ENCODE measurements at places on chromosomes 2 and 18.

DNA sequence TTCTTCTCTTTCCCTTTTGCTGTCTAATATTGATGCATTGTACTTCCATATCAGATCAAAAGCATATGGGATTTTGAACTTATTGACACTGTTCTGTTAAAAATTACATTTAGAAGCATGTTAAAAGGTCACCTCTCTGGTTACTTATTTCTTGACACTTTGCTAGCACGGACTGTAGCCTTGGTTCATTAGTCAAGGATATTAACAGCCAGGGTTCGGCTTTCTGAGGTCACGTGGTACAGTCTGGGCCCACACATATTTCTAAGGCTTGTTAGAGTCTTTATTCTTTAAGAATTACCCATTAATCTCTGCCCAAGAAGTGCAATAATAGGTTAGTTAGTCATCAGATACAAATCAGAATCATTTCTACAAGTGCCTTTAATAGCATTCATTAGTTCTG, 1035.8 kb upstream of the FANCL start:
- DNase-seq, result no peak

DNA sequence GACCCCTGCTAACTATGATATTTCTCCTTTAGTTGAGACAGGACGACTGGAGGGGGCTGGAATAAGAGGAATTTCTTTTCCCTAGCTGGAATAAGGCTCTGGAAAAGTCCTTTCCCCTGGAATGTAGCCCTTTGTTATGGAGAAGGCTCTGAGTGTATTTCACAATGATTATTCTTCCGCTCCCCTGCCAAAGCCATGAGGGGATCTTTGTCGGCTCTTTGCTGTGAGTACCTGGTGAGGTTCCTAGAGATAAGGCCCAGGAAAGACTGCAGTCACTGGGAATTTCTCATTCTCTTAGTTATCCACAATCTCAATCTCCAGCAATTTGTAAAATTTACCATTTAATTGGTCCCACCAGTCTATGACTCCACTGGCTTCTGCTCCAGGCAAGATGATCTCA, 340.2 kb upstream of the HNRNPA3 start:
- DNase-seq, result no peak

DNA sequence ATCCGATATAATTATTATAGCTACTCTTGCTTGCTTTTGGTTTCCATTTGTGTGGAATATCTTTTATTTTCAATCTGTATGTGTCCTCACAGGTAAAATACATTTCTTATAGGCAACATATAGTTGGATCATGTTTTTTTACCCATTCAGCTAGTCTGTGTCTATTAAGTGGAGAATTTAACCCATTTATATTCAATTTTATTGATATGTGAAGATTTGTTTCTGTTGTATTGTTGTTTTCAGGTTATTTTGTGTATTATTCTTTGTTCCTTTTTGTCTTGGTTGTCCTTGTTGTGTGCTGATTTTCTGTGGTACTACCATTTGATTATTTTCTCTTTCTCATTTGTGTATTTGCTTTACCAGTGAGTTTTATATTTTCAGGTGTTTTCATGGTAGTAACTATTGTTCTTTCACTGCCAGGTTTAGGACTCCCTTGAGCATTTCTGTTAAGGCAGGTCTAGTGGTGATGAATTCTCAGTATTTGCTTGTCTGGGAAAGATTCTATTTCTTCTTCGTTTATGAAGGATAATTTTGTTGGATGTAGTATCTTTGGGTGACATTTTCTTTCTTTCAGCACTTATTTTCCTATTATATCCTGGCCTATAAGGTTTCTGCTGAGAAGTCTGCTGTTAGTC, 95.4 kb downstream of the ANKRD12 start:
- DNase-seq, result no peak

DNA sequence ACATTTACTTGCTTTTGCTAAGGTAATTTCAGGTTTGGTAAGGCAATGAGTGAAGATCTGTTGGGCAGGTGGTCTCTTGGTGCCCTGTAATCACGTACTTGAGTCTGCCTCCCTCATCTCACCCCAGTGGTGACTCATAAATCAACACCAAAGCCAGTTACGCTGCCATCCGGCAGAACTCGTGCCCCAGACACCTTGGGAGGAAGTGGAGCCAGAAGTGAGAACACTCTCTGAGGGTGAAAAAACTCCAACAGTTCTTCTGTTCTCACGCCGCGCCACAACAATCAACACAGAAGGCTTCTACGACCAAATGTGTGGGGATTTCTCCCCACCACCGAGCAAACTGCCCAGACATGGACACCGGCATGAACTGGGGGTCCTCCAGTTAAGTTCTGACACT, 206.2 kb downstream of the ARL4C start:
- no peak for DNase-seq

DNA sequence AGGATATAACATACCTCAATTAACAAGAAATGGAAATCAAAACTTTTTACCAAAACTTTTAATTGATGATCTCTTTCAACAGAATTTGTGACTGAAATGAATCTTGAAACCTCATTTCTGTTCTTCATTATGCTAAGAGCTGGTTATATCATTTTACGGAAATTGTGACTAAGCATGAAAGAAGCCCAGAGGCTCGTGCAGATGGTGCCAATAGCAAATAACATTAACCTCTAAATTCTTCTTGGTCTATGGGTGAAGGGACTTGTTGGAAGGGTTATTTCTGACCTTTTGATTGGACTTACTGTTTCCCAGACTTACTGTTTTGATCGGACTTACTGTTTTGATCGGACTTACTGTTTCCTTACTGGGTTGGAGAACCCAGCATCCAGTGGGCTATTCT, 435.6 kb downstream of the TDRD15 start:
- DNase-seq, result no peak

DNA sequence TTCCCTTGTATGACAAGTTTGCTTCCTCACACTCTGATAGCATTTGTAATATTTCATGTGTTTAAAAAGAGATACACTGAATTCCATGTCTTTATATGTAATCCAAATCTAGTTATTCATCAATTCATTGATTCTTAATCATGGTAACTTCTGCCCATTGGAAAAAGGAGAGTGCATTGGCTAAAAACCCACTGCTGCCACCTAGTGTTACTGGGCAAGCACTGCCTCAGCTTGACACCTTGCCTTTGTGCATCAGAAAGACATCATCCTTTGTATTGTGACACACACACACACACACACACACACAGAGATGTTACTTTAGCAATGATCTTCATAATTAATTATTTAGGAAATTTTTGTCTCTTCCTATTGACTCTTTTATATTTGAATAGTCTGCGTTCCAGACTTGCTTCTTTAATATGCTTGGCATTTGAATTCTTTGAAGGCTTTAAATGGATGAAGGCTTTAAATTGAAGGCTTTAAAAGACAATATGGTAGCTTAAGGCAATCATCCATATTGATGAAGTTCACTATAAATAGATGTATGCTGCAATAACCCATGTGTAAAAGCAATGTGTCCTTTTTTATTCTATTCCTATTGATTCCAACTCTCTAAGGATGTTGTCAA, 414.2 kb upstream of the CHST9 start:
- no peak for DNase-seq

DNA sequence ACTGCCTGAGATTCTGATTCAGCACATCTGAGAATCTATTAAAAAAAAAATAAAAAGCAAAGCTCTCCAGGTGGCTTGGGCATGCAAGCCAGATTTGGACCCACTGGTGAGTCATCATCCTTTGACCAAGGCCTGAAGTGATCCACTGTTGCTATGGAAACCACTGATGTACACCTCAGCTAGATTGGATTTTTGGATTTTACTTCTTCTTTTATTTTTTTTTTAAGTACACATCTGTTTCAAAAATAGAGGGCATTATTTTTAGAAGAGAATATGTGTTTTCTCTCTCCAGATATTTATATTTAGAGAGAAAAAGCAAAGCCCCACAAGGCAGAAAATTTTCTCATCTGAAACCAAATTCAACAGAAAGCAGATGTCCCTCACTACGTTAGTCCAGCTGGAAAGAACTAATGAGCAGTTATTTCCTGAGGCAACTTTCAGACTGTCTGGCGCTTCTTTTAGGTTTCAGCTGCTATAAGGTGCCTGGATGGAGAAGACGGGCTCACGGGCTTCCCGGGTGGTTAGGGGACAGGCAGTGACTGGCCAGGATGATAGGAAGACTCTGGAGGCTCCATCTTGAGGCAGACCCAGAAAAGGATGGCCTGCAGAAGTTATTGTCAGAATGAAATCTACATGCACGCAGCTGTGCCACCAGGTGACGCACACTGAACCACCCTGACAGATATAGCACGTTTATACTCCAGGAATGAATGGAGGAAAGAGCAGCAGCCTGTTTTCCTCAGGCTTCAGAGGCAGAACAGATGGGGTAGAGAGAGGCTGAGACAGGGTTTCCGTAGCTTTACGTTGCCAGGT, 50.5 kb downstream of the MRPL35 start:
- DNase-seq, result no peak

DNA sequence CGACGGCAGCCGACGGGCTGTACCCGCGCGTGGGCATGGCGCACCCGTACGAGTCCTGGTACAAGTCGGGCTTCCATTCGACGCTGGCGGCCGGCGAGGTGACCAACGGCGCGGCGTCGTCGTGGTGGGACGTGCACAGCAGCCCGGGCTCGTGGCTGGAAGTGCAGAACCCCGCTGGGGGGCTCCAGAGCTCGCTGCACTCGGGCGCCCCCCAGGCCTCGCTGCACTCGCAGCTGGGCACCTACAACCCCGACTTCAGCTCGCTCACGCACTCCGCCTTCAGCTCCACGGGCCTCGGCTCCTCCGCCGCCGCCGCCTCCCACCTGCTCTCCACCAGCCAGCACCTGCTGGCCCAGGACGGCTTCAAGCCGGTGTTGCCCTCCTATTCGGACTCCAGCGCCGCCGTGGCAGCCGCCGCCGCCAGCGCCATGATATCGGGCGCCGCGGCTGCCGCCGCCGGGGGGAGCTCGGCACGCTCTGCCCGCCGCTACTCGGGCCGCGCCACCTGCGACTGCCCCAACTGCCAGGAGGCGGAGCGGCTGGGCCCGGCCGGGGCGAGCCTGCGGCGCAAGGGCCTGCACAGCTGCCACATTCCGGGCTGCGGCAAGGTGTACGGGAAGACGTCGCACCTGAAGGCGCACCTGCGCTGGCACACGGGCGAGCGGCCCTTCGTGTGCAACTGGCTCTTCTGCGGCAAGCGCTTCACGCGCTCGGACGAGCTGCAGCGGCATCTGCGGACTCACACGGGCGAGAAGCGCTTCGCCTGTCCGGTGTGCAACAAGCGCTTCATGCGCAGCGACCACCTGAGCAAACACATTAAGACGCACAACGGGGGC, 2.0 kb downstream of the SP9 start:
- no peak for DNase-seq

- no peak for DNase-seq
Measured at GRCh38 chr2:12915787-12916186, 199.1 kb downstream of the TRIB2 start.

GRCh38 chr2:9373047-9373446, 50.3 kb downstream of the ITGB1BP1 start:
- no peak for DNase-seq

DNA sequence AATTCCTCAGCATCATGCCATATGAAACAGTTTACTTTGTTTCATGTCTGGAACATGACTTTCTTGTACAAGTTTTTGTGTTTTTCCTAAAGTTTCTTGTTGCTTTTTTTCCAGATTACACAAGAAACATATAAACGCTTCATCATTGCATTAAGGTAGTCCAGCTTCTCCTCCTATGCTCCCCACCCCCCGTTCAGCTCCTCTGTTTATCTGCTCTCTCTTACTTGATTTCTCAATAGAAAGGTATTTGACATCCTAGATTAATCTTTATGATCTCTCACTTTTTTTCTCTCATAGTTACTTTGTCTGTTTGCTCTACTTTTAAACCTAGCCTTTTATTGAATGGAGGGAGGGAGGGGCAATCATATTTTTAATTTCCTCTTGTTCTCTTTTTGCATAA, 25.4 kb downstream of the SLC40A1 start:
- DNase-seq, result no peak

Measured in glomerular endothelial cell (primary cell).